Stimulated activated naive CD8-positive, alpha-beta T cell treated with anti-CD3 and anti-CD28 coated beads, Interleukin-15, amount 100 ng/mL, for 72 hours (primary cell): ENCODE measurements at places on chromosomes 16 and 17.

DNA sequence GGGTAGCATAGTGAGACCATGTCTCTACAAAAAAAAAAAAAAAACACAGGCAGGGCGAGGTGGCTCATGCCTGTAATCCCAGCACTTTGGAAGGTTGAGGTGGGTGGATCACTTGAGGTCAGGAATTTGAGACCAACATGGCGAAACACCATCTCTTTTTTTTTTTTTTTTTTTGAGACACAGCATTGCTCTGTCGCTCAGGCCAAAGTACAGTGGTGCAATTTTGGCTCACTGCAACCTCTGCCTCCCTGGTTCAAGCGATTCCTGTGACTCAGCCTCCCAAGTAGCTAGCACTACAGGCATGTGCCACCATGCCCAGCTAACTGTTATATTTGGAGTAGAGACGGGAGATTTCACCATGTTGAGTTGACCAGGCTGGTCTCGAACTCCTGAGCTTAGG lies 5.1 kb downstream of the RAMP2 start:
- no peak for DNase-seq

- no peak for DNase-seq
Observed at GRCh38 chr17:17937201-17937853, 34.9 kb downstream of the TOM1L2 start.

DNA sequence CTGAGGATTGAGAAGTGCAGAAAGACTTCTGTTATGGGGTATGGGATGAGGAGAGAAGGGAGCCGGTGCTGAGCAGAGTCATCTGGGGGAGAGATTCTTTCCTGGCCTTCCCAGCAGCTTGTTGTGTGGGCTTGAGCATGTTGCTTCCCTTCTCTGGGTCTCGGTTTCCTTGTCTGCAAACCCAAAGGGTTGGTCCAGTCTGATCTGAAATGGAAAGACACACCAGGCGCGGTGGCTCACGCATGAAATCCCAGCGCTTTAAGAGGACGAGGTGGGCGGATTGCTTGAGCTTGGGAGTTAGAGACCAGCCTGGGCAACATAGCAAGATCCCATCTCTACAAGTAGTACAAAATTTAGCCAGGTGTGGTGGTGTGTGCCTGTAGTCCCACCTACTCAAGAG lies 6.0 kb downstream of the SOCS3 start:
- DNase-seq = no peak

DNA sequence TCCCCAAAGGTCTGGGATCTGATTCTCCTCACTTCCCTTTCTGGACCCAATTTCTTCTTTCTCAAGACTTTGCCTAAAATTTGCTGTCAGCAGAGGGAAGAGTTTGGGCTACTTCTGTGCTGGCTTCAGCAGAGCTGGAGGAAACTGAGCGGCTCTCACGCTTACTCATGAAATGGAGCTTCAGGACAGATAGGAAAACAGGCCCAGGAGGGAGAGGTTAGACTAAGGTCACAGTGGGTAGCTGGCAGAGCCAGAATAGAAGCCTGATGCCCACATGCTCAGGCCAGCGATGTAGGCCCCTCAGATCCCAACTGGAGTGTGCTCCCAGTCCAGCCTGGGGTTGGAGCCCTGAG lies 593 bp downstream of the SLC38A7 start:
- no peak for DNase-seq

DNA sequence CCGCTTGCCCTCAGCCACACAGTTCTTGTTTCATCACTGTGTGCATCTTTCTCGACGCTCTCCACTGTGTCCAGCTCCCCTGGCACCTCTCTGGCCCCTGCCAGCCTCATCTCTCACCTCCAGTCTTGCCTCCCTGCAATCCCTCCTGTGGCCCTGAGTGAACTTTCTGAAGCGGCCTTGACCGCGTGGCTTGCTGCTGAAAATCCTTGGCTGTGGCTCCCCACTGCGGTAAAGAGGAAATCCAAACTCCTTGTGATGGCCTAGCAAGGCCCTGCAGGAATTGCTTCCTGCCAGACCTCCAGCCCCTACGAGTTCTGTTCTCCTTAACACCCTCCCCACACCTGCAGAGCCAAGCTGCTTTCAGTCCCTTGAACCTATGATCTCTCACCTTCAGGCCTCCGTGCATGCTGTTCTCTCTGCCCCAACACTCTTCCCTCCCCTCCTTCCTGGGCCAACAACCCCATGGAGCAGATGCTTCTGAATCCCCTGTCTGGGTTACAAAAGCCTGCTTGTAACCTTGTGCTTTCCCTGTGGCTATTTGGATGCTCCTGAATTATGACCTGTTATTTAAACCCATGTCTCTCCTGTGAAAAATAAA lies 33.6 kb upstream of the BRD7 start:
- DNase-seq = no peak

- DNase-seq = no peak
Observed at GRCh38 chr17:74970395-74970794, 2.2 kb downstream of the HID1 start.

DNA sequence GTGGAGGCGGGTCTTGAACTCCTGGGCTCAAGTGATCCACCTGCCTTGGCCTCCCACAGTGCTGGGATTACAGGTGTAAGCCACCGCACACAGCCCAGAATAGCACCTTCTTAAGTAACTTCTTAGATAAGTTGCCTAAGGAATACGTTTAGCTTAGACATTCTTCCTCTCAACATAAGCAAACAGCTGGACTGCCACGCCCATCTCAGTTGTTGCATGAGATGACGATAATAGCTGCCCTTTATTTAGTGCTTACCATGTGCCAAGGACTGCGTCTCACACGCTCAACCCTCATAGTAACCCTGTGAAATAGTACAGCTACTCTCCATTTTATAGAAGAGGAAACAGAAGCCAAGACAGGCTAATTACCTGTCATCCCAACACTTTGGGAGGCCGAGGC lies 11.8 kb downstream of the HASPIN start:
- no peak for DNase-seq

DNA sequence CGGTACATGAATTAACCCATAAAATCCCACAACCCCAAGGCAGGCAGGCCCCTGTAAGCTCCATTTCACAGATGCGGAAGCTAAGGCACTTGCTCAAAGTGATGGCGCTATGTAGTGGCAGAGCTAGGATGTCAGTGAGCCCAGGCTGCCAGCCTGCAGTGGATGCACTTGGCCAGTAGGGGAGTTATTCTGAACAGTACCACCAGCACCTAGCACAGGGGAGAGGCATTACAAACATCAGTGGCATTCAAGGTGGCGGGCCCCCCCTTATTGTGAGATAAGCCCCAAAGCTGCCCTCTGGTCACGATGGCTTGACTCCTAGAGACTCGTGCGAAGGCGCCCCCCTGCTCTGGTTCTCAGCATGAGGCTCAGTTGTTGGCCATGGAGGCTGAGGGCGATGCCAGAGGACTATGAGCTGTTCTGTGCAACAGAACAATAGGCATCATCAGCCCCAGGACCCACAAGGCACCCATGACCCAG lies 33.8 kb downstream of the GTF3C1 start:
- DNase-seq = peak; percentile 7

DNA sequence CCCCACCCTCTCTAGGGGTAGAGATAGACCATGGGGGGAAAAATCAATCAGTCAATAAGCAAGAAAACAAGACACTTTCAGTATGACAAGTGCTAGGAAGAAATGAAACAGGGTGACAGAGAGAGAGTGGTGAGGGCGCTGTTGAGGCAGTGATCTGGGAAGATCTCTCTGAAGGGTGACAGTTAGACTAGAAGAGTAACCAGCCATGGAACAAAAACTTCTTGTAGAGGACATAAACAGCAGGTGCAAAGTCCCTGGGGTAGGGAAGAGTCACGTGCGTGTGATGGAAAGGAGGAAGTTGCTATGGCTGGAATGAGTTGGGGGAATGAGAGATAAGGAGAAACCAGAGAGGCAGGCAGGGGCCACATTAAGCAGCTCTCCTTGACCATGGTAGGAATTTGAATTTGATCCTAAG lies 16.8 kb upstream of the EMP2 start:
- no peak for DNase-seq

DNA sequence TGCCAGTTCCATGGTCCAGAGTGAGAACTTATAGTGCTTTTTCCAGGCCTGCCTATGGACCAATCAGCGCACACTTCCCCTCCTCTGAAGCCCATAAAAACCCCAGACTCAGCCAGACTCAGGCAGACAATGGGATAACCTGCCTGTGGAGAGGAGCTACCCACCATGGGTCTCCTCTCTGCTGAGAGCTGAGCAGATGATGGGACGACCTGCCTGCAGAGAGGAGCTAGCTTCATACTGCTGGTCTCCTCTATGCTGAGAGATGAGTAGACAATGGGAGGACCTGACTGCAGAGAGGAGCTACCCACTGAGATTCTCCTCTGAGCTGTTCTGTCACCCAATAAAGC lies 144.7 kb downstream of the MYO1D start:
- DNase-seq = no peak

- no peak for DNase-seq
Observed at GRCh38 chr16:67278773-67279295, 498 bp upstream of the PLEKHG4 start.

- no peak for DNase-seq
Observed at GRCh38 chr17:5583426-5584382, 605 bp downstream of the NLRP1 start.
